ENCODE measurements at places on chromosomes 5 and 9.

GRCh38 chr9:122263699-122264349 lies 816 bp downstream of the RBM18 start:
- DNase-seq, result no peak

DNA sequence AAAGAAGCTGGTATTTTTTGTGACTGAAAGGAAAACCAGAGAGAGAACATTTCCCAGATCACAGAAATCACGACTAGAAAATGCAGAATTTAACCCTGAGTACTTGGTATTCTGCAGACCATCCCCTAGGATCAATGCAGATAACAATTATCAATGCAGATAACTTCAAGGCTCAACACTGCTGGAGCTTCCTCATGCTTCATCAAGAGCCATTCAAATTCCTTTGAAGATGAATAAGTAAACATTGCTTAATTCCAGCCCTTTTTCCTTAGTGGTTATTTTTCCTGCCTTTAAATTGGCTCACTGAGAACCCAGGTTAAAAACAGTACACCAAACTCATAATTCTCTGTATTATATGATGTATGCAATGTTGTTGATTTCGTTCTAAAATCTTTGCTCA lies 370.1 kb upstream of the TLE4 start:
- no peak for DNase-seq

DNA sequence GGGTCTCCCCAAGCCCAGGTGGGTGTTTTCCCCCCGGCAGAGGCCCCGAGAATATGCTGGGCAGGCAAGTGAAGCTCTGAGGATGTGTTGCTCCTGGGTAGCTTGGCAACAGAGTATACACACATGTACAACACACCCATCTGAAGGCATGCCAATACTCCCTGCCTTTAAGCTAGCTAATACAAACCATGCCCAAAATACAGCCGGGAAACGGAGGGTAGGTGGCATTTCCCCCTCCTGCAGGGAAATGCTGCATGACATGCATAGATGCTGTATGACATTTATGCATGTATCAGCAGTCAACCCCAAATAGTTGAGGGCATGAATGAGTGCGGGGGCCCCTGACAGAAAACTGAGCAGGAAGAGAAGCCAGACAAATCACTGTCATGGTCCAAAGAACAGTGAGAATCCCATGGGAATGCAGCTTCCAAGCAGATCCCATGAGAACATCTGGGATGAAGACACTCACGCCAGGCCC lies 614.1 kb downstream of the EBF1 start:
- DNase-seq, result no peak

DNA sequence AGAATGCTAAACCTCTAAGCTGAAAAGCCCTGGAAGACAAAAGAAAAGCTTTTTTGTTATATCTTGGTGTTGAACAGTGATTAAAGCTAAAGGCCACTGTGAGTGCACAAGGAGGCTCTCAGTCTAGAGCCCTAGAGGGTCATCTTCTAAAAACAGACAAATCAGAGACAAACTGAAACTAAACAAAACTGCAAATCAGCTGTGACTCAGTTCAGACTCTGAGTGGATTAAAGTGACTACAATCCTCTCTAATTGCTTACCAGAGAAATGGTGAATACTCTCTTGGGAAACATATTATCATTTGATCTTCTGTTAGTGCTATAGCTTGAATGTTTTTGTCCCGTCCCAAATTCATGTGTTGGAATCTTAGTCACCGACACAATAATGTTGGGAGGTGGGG lies 491.9 kb downstream of the CDH18 start:
- no peak for DNase-seq

- no peak for DNase-seq
Observed at GRCh38 chr9:35518225-35518821, 28.4 kb downstream of the RUSC2 start.

DNA sequence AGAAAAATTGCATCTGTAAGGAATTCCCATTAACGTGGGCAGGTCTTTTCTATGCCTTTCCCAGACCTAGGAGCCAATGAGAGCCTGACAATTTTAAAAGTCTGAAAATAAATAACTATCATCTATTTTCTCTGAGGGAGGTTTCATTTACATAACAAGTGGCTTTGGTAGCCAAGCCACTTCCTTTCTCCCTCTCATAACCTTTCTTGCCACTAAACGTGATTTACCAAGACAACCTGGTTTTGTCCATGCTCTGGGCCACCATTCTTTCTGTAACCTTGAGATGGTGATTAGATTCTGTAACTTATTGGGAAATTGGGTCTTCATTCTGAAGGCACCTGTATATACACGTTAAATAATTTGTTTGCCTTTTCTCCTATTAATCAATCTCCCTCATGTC lies 1046.9 kb downstream of the CDH12 start:
- DNase-seq, result no peak

- DNase-seq, result no peak
Observed at GRCh38 chr9:13900449-13900848, 413.5 kb downstream of the NFIB start.

DNA sequence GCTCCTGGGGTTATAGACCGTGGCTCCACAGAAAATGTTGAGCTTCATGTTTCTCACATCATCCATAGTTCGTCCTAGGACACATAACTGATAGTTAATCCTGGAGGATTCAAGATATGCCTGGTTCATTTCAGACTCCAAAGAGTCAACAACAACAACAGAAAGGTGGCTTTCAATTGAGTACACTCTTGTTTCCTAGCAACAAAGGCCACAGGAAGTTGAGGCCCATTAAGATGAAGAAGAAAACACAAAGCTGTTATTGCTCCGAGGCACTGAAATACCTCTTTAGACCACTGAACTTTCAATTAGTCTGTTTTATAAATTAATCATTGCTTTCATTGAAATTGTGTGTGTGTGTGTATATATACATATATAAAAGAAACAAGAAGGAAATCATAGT lies 154.5 kb downstream of the YIPF5 start:
- no peak for DNase-seq

- no peak for DNase-seq
Observed at GRCh38 chr5:78953092-78953800, 31.9 kb downstream of the ARSB start.

DNA sequence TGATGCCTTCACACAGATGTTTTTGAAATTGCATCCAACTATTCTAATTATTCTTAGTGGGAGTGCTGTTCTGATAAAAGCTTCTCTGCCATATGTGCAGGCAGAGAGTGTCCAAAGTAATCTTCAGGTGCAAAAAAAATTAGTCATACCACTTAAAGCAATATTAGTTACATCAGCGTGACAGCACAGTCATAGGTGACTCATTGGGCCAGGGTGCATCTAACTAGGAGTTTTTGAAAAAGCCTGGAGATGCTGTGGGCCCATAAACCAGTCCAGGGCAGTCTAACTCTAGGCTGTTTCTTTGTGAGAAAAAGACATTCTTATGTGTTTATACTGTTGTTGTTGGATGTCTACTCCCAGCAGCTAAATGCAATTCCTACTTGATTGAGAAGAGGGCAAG lies 33.0 kb upstream of the C6 start:
- DNase-seq, result no peak

DNA sequence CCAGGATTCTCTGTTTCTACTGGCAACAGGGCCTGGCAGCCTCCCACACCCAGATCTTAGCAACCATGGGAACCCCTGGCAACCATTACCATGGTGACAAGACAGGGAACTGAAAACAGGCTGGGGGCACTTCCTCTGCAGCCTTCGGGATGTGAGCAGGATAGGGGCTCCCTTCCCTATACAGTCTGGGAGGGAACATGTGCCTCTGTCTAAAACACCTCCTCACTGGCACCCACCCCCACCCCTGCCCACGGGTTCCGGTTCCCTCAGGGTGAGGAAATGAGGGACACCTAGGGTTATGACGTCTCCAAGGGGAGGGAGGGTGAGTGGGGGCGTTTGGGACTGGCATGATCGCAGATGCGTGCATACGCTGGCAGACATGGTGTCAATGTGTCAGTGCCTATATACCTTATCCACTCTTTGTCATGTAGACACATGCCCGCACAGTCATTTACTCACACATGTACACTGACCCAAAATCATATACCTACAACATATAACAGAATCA lies 3.0 kb upstream of the DNAJB5 start:
- DNase-seq, result no peak

- DNase-seq, result no peak
Observed at GRCh38 chr5:35285435-35285834, 55.1 kb upstream of the PRLR start.

- DNase-seq, result no peak
Observed at GRCh38 chr5:99543841-99544240, 615.0 kb upstream of the CHD1 start.

GRCh38 chr5:154820383-154820782 lies 30.0 kb downstream of the FAXDC2 start:
- DNase-seq, result no peak

- DNase-seq, result no peak
Observed at GRCh38 chr9:68437785-68438184, 81.4 kb downstream of the PGM5 start.

DNA sequence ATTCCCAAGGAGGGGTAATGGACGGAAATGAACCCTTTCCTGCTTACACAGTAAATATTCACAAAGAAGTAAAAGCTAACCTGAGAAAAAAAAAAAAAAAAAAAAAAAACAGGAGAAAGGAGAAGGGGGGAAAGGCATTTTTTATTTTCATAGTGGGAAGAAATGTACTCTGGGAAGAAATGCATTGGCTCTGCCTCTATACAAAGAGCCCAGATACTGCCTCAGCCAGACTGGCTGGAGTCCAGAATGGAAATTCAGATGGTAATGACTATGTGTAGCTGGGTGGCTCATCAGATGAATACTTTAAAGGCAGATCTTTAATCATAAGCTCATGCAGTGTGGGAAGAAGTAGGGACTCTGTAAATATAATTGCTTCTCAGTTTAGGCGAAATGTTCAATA lies 124.9 kb upstream of the ZNF608 start:
- no peak for DNase-seq

All from activated T-helper 1 cell treated with anti-CD3 and anti-CD28 coated beads, Interleukin-2, amount 50 U/mL, for 16 hours (primary cell).